ENCODE measurements at places on chromosomes 1 and 21. TPM values are rescaled to one million over a fixed set of nuclear protein-coding genes. Genes with fewer than 3 reads are reported as not detected.

DNA sequence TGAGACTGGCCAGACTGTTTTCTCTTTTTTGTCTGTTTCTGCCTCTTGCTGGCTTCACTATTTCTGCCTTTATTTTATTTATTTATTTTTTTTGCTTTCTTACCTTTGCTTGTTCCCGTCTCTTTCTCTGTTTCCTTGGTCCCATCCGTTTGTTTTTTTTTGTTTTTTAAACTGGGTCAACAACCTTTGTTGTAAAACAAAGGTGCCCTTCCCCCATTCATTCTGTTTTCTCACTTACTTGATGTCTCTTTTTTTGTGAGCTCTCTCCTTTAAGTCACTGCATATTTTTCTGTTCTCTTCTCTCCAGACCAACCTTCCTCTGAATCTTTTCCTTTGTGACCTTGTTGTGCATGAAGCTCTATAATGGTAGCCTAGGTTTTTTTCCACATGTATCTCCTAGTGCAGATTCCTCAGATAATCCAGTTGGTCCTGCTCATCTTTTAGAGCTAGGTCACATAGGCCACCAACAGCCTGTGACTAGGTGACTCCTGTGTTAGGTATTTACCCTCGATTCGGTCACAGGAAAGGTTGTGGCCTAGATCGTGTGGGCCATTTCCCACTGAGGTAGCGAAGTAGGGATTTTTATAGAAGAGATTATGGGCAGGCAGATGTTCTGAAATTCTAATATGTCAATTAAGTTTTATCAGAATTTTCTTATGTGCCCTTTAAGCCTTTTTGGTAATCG is 15.9 kb downstream of the GNAI3 start:
- DNase-seq: no peak

ALX3 gene
- 0.79 TPM for total RNA-seq

DNA sequence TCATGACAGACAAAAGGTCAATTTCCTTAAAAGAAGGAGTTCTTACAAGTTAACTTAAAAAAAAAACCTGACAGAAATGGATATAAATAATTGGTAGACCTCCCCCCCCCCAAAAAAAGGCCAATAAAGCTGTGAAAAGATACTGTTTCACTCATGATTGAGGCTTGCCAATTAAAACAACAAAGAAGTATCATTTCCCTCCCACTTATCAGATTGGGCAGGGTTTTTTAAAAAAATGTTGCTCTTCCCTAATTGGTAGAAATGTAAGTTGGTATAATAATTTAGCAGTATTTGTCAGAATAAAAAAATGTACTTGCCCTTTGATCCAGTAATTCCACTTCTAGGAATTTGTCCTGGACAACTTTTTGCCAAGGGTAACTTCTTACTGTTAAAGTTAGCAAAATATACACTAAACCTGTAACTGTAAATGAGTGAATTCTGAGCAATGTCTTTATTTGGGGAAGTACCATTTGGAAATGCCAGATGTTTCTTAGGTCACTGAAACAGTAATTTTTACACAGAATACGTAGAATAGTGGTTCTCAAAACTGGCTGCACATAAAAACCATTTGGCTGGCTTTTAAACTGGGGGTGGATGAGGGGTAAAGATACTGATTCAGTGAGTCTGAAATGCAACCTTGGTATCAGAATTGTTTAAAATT is 17.5 kb downstream of the RNF2 start:
- DNase-seq: no peak

DNA sequence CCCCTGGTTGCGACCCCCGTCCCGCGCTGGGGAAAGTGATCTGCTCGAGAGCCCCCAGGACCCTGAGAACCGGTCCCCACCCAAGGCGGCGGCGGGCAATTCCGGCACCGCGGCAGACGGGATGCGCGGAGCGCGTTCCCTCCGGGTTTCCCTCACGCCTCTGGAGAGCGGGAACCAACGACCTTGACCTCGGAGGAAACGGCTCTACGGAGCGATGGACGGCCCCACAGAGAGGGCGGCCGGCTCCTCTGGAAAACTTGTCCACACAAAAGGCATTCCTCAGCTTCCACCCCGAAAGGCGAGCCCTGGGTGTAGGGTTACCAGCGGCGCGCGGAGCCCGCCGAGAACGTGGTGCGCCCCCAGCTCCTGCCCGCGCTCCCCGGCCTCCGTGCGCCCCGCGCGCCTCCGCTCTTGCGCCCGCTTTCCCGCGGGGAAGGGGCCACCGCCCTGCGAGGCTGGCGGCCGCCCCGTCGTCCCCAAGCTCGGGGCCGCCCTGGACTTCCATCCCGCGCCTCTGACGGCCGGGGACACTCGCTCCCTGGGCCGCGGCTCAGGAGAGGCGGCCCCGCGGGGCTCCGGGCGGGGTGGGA is 391 bp upstream of the KIAA1614 start:
- peak; percentile 29 for DNase-seq

DNA sequence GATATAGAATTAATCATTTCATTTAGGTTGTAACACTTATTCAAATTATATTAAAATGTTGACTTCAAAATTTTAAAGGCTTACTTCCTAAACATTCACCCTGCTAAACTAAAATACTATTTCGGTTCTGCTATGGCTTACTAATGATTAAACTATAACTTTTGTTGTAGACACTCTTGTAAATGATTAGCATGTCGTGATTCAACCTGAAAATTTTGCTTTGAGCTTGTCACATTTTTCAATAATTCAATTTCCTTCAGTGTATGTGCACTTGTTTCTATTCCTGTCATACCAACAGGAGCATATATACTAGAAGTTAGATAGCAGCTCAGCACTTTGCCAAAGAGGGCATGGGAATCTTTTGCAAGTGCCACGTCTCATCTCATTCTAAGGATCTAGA is 1018.8 kb downstream of the AMY1C start:
- DNase-seq: no peak

DNA sequence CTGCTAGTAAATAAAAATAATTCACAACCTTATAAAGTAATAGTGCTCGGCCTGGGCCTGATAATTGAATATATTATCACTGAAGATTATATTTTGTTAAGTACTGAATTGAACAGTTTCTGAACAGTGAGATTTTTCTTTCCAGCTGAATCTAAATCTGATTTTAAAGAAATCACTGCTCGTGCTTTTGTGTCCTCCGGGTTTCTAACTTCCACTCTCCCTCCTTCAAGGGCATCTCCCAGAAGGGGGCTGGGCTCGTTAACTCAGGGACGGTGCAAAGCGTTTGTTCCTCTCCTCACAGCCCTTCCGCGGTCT is 823 bp upstream of the KIF1B start:
- no peak for DNase-seq

DNA sequence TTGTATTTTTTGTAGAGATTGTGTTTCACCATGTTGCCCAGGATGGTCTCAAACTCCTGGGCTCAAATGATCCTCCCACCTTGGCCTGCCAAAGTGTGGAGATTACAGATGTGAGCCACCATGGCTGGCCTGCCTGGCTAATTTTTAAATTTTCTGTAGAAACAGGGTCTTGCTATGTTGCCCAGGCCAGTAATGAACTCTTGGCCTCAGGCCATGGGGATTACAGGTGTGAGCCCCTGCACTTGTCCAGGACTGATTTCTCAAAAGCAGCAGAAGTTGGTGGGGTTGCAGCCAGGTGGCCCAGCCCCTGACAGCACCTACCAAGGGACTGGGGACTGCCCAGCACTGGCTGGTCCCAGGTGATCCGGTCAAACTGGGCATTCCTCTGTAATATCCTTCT is 44.1 kb upstream of the CXADR start:
- no peak for DNase-seq

DNA sequence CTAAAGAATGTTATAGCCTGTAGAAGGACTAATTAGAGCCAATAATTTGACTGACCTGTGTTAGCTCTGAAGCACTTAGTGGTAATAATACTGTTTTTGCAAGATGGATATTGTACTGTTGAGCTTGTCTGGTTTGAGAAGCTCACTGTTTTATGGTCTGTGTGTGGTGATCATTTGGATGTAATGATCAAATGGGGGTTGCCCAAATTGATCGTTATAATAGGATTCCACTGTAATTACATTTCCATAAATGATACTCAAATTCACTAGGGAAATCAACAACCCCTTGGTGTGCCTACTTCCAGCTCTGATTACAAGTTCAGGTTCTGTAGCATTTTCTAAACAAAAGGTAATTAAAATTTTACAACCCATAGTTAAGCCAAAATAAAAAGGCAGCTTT is 971.4 kb downstream of the TTLL7 start:
- no peak for DNase-seq

- DNase-seq: no peak
Observed at GRCh38 chr1:46568461-46568891, 17.0 kb upstream of the KNCN start.

ATP1A2 gene
- 14.2 TPM for total RNA-seq

TRPM2 gene
- total RNA-seq: 3.9 TPM

- no peak for DNase-seq
Observed at GRCh38 chr1:29973406-29973805, 737.1 kb downstream of the PTPRU start.

DNA sequence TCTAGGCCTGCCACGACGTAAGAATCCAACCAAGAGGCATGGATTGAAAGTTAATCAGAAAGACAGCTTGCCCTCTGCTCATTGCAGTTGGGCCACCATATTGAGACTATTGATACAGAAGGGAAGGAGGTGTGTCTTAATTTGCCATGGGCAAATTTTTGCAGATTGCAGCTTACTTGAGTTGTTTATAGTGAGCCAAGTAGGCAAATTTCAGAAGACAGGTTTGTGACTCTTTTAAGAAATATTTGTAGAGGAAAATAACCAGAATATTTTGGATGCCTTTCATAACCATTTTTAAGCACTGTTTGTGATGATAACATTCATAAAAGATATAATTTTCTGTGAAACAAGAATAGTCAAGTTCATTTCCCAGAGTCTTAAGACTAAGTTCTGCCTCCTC is 74.1 kb downstream of the PRDM2 start:
- DNase-seq: no peak

DNA sequence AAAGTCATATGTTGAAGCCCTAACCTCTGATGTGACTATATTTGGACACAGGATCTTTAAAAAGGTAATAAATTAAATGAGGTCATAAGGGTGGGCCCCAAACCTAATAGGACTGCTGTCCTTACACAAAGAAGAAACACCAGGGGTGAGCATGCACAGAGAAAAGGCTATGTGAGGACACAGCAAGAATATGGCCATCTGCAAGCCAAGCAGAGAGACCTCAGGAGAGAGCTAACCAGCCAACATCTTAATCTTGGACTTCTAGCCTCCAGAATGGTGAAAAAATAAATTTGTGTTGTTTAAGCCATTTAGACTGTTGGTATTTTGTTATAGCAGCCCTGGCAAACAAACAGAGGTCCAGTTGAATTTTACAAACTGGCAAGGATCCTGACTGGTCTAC is 223.9 kb downstream of the LTN1 start:
- DNase-seq: no peak

NR0B2 gene
- 2.0 TPM for total RNA-seq

DNA sequence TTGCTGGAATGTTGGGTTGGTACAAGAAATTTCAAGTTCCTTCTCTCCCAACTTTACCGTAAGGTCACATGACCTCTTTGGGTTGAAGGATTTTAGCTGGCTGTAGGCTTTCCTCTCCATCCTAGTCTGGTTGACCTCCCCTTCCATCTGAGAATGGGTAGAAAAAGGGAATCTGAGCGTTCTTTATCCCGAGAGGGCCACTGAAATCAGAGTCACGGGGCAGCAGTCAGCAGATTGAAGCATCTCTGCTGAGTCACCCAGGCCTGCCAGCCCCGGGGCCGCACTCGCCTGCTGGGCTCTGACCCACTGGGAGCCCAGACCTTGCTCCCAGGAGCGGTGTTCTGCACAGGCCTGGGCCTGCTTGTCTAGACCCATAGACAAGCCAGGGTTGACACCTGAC is 31.0 kb downstream of the TMCC2 start:
- DNase-seq: no peak

DNA sequence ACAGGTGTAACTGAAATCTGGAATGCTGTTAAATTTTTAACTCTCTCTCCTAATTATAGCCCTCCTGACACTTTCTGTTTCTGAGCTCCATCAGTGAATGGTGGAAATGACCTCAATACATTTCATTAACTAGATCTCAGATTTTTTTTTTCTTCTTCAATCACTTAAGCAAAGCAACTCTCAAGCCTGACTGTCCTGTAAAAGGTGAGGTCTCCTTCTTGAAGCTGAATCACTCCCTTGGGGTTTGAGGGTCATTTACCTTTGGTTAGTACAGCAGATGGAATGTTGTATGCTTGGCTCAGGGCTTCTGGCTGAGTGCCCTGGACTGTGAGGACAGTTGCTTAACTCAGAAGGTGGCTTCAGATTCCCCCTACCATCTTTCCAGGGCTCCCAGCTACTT is 518.7 kb downstream of the PTPRC start:
- DNase-seq: no peak

- no peak for DNase-seq
Observed at GRCh38 chr1:150083907-150084306, 16.3 kb downstream of the VPS45 start.

KAZN gene
- 12.1 TPM for total RNA-seq

DNA sequence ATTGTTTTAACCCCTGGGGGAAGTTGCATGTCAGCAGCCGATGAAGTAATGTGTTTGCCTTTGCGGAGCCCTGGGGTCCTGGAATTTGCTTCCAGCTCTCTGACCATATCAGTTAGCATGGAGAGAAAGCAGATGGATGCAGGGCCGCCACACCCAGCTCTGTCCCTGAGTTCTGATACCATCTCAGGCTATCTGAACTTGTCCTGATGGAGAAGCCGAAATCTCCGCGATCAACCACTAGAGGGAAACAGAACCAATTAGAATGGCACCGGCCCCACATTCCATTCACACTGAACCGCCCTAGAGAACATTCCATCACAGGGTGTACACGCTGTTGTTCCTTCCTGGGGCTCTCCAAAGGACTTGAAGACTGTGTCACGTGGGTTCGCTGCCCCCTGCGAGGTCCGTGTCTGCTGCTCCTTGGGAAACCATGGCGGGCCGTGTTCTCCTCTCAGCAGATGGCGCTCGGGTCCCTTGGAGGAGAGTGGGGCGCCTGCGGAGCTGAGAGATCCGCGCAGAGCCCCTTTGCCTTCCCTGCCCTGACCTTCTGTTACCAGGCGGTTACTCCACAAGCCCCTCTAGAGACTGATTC is 75.4 kb downstream of the ABCA4 start:
- peak; percentile 86 for DNase-seq

DNA sequence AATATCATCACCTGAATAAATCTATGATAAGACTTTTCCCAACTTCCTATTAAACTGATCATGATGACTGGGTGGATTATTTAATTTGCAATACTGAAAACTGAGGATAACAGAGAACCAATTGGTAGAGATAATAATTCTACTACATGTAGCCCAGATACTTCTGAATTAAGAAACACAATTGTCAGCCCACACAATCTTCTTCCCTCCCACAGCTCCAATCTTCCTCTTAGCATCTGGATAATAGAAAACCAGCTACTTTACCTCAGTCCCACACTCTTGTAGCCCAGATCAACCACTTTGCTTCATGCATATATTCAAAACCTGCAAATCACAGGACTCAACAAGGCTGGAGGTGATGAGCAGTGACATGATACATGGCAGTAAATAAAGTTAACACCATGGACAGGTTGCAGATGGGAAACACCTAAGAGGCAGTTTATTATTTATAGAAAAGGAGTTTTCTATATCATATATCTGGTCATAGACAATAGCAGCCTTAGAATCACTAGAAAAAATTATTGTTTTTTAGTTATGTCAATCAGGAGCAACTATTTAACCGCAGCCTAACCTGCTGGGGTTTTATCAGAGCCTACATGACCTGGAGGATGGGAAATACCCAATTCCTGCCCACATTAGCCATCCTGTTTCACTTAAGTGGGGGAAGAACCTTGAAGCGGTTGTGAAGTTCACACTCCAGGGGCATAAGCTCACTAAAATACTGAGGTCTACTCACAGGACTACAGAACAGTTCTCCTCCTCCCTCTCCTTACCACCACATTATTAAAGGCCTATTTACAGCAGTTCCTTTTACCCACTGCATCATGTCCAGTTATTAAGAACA is 16.7 kb downstream of the FRRS1 start:
- DNase-seq: no peak

SH3BP5L gene
- 31.5 TPM for total RNA-seq

- DNase-seq: no peak
Observed at GRCh38 chr1:13536571-13536970, 22.8 kb upstream of the LRRC38 start.

Measured in testis (tissue), 5 donors.